GM12891 (cell line): ENCODE measurements at places on chromosomes 1 and 21.
A peak's percentile ranks its signal among the peaks of the same experiment; 100 is the strongest.

DNA sequence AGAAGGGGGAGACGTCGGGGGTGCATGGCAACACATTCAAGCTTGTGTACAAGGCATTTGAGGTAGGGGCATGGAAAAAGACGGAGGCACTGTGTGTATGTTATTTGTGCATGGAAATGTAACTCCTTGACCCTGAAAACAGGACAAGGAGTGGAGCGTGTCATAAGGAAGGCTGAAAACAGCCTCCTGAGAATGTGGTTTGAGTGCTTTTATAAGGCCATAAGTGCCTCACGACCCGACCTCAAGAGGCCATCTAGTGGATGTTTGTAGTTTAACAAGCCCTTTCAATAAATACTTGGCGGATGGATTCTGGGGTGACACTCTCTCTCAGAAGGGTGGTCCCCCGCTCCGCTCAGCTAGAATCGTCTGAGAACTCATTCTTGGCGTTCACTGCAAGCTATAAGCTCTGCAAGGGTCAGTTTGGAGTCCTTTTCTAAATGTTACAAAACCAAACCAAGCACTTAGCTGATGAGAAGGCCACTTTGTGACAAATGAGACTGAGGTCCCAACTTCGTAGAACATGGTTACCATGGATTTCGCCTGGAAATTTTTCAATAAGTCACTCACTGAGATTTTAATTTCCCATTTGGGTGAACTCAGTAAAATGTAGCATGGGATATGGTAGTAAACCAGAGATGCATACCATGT lies 38.8 kb upstream of the CLCA4 start:
- DNase-seq: no peak

DNA sequence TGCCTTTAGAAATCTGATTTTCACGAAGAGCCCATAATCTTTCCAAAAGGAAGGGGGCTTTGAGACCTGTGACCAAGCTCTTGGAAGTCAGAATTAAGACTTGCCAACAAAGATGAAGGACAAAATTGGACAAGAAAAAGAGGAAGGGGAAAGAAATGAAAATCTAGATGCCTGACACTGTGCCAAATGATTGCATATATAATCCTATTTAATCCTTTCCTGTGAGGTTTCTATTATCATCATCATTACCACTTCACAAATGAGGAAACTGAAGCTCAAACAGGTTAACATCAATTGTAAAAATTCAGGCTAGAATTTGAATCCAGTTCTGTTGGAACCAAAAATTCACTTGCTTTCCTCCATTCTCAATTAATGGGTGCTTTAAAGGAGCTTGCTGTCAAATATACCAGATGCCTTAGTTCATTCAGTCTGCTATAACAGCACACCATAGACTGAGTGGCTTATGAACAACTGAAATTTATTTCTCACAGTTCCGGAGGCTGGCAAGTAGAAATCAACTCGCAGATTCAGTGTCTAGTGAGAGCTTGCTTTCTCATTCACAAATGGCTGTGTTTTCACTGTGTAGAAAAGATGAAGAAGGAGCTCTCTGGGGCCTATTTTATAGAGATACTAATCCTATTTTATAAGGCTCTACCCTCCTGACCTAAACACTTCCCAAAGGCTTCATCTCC lies 197.5 kb upstream of the ST6GALNAC5 start:
- no peak for DNase-seq

GRCh38 chr1:206685334-206685768 lies 646 bp downstream of the MAPKAPK2 start:
- peak; percentile 32 for DNase-seq

GRCh38 chr1:7299329-7299799 lies 471.7 kb upstream of the VAMP3 start:
- no peak for DNase-seq

DNA sequence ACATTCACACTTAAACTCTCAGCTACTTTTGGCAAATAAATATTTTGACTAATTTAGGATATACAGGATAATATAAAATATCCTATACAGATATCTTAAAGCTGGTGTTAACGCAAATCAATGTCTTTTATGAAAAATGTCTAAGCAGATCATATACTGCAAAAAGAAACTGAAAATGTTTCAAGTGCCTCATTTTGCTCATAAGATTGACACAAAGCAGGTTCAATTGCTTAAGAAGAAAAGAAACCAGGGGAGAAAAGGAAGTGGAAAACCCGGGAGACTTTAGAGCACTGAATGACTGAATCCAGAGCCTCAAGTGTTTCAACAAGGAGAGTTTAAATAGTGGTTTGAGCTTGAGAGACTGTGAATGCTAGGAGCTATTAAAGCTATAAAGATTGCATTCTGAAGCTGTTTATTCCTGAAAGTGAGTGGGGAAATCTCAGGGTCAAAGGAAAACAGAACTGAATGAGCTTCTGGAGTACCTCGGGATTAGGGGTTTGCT lies 1943.0 kb downstream of the MRPL39 start:
- DNase-seq: no peak

DNA sequence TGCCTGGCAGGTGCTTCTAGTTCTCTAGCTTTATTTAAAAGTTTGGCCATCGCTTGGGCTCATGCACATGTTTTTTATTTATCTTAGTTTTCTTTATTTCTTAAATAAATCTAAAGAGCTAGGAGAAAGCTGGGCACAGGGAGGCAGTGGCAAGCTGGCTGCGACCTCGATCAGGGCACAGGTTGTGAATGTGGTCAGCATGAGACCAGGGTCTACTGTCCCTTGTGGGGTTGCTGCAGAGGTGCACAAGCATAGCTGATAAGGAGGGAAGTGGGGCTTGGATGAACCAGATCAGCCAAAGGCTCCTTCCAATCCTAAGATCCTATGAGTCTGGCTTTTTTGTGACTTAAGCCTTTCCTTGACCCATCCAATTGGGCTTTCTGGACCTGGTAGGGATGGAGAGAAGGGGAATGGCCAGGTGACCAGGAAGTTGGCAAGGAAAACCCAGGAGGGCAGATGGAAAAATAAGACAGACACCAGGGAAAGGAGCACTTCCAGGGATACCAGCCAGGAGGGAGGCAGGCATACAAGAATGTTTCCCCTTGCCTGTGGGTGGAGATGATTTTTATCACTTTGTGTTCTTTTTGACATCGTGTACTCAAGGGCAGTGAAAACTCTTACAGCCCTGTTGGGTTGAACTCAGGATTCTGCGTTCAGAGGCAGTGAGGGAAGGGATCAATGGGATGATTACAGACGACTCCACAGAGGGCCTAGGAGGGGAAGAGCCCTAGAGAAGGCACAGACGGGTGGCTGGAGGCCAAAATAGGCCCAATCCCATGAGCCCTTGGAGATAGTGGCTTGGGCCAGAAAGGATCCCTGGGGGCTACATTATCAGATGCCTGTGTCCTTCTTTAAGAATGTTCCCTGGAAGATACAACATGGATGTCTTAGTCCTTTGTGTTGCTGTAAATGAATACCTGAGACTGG lies 8.5 kb downstream of the CYP4B1 start:
- DNase-seq: no peak

- no peak for DNase-seq
These were observed 67.2 kb downstream of the SLC37A1 start for GRCh38 chr21:42580793-42581321.

- no peak for DNase-seq
These were observed 11.0 kb upstream of the UTS2 start for GRCh38 chr1:7863756-7864328.

GRCh38 chr1:100010804-100011203 lies 41.0 kb downstream of the SLC35A3 start:
- DNase-seq: no peak

DNA sequence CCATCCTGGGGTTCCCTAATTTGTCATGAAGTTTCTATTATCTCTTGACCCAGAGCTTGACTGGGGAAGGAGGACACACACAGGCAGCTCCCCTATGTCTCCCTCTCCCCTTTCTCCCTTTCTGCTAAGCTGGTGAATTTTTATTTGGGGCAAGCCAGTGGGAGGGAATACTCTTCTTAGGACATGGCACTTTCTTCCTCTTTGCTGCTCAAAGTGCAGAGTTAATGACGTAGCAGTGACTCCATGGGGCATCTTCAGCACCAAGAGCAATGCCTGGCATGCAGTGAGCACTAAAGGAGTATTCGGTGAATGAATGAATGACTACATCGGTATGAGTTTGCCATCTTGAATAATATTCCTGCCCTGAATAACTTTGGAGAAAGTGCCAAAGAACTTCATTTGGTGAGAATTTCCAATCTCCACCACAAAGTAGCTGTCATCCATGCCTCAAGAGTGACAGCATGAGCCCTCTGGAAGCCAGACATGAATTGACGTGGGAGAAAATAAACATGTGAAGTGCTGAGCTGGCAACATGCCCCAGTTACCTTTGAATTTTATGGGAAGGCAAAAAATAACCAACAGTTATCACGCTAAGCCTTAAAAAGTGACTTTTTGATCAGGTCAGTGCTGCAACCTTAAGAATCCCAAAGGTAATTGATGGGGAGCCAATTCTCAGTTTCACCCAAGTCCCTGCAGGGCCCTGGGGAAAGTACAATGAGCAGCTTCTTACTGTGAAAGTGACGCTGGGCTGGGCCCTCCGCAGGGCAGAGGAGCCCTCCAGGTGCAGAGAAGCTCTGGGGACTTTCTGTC lies 22.1 kb upstream of the ATF3 start:
- DNase-seq: no peak

DNA sequence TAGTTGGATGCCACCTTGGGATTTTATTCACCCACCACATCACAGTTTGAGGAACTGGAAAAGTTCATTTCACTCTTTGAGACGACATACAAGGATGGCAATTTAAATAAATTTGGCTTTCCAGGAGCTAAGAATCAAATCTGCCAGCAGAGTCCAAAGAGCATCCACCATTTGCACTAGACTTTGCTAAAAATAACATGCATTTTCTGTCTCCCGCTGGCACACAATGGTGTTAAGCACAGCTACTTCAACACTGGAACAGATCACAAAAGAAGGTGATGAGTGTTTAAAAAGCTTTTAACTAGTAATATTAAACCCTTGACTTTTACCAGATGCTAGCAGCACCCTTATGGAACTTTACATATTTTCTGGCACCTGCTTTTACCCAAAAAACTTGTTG lies 44.6 kb downstream of the MAEL start:
- no peak for DNase-seq

GRCh38 chr21:23690316-23690715 lies 1917.0 kb downstream of the MRPL39 start:
- no peak for DNase-seq

DNA sequence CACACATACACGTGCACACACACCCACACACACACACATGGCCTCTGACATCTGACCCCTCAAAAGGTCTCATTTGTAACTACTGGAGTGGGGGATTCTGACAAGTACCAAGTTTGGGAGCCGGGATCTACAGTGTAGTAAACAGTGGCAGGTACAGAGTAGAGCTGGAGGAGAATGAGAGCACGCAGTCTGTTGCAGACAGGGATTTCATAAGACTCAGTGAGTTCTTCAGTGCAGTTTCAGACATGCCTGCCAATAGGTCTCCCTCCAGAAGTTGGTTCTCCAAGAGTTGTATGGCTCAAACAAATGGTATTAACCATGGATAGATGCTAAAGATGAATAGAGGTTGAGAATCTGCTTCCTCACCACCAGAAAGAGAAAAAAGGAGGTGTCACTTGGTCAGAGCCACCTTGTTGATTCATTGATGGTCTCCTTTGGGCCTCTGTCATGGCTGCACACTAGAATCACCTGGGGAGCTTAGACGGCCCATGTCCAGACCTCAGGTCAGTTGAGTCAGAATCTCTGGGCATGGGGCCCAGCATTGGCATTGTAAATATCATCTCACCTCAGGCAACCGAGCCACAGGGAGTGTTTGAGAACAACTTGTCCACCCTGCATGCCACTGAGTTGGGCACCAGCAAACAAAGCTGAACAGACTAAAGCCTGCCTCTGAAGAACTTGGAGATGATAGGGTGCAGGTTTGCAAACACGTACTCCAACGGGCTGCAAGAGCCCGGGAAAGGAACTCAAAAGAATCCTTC lies 122.1 kb downstream of the EDEM3 start:
- no peak for DNase-seq

- DNase-seq: peak; percentile 10
These were observed 858 bp upstream of the SUSD4 start for GRCh38 chr1:223364685-223365382.

DNA sequence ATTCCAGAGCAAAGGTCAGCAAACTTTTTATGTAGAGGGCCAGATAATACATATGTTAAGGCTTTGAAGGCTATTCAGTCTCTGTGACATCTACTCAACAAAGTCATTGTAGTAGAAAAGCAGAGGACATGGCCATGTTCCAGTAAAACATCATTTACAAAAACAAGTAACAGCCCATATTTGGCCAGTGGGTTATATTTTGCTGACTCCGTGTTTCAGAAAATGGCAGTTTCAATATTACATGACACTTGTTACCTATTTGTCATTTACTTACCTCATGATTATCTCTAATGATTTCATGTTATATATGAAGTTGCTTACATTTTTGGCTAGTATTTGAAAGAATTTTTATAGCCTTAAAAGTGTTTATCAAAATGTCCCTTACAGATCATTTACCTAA lies 117.4 kb upstream of the B3GALT2 start:
- no peak for DNase-seq

GRCh38 chr1:83960669-83961277 lies 38.2 kb downstream of the TTLL7 start:
- DNase-seq: no peak

- no peak for DNase-seq
These were observed 6.5 kb upstream of the ATP1A4 start for GRCh38 chr1:160144921-160145320.

DNA sequence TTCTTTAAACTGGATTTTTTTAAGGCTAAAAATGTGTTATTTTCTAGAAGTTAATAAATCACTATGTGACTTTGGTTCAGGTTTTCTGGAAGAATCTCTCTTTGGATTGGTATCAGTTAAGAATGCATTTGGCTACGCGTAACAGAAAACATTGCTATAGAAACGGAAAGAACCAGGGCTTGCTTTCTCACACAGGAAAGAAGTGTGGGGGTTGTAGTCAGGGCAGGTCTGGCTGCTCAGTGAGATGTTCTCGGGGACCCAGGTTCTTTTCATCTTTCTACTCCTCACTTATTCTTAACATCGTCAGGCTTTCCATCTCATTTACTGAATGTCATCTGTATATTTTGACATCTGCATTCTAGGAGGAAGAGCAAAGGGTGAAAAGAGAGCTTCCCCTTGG lies 191.4 kb downstream of the ZBTB18 start:
- DNase-seq: no peak
